H1 (cell line): ENCODE measurements at places on chromosomes 3 and 15.

- no peak for DNase-seq
Measured at GRCh38 chr3:45553469-45553974, 41.0 kb upstream of the LIMD1 start.

GRCh38 chr3:39189150-39189958 lies 3.0 kb downstream of the XIRP1 start:
- no peak for DNase-seq

GRCh38 chr15:101558221-101558941 lies 68.9 kb upstream of the PCSK6 start:
- peak; percentile 23 for DNase-seq

GRCh38 chr3:97059168-97059567 lies 244.8 kb downstream of the EPHA6 start:
- DNase-seq: no peak

- DNase-seq: no peak
Measured at GRCh38 chr3:123281929-123282328, 80.2 kb downstream of the SEC22A start.

GRCh38 chr15:67652586-67652985 lies 110.1 kb downstream of the MAP2K5 start:
- DNase-seq: no peak

DNA sequence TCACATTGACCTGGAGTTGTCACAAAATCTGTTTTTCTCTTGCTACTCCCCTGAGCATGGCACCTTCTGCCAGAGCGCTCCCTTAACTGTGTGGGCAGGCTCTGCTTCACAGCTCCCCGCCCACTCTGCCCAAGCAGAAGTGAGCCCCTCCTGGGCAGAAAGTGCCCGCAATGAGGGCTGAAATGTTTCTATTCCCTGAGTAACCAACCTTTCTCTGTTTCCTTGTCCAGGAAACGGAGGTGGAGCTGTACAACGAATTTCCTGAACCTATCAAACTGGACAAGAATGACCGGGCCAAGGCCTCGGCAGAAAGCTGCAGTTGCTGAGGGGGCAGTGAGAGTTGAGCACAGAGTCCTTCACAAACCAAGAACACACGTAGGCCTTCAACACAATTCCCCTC lies 66.3 kb upstream of the ACAD9 start:
- no peak for DNase-seq

- DNase-seq: no peak
Measured at GRCh38 chr15:100787567-100788417, 91.8 kb upstream of the ALDH1A3 start.

- no peak for DNase-seq
Measured at GRCh38 chr3:180871901-180872300, 40.6 kb upstream of the FXR1 start.

- DNase-seq: no peak
Measured at GRCh38 chr3:30162579-30162978, 443.8 kb upstream of the TGFBR2 start.

DNA sequence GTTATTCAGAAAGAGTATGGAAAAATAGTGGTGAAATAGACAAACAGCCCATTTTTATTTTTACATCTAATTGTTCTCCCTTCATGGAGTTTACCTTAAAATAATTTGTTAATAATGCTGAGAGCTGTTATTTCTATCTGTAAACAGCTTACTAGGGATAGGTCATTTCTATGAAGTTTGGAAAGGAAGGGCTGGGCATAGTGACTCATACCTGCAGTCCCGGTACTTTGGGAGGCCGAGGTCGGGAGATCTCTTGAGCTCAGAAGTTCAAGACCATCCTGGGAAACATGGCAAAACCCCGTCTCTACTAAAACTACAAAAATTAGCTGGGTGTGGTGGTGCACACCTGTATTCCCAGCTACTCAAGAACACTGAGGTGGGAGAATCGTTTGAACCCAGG lies 624.3 kb upstream of the LMCD1 start:
- no peak for DNase-seq

GRCh38 chr3:148101061-148101460 lies 596.6 kb upstream of the AGTR1 start:
- DNase-seq: no peak

GRCh38 chr3:52532838-52533622 lies 627 bp downstream of the NT5DC2 start:
- DNase-seq: no peak

GRCh38 chr15:36403351-36403750 lies 176.1 kb upstream of the CDIN1 start:
- DNase-seq: no peak

GRCh38 chr3:112818289-112818688 lies 28.4 kb downstream of the CD200R1L start:
- DNase-seq: no peak

GRCh38 chr3:30199096-30199759 lies 407.2 kb upstream of the TGFBR2 start:
- DNase-seq: peak; percentile 69

DNA sequence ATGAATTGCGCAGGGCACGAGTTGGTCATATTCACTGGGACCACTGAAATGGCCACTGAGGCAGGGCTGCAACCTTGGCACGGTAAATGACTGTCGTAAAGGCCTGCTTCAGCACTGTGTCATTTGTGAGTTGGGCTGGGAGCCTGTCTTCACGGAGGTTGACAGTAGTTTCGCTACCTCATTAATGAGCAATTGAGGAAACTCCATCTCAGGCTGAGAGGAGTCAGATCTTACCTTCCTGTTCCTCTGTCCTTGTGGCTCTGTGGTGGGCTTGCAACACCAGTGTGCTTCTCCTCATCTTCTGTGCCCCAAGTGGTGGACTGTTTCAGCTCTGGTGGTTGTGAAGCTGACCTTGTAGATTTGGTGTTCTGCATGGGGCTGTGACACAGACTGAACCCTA lies 80.1 kb upstream of the EIF1B start:
- no peak for DNase-seq

DNA sequence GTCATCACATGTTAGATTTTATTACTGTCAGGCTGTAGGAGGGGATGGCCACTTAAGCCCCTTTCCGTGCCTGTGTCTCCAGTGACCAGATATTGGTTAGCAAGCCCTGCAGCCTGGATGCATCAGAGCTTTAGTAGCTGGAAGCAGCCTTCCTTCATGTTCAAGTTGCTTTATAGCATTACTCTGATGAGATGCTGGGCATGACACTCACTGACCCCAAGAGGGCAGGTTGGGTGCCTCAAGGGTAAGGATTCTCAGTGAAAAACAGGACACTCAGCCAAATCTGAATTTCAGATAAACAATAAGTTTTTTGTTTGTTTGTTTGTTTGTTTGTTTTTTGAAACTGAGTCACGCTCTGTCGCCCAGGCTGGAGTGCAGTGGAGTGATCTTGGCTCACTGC lies 68.5 kb upstream of the PTX3 start:
- DNase-seq: no peak

- DNase-seq: no peak
Measured at GRCh38 chr3:46856576-46857471, 6.4 kb downstream of the MYL3 start.

DNA sequence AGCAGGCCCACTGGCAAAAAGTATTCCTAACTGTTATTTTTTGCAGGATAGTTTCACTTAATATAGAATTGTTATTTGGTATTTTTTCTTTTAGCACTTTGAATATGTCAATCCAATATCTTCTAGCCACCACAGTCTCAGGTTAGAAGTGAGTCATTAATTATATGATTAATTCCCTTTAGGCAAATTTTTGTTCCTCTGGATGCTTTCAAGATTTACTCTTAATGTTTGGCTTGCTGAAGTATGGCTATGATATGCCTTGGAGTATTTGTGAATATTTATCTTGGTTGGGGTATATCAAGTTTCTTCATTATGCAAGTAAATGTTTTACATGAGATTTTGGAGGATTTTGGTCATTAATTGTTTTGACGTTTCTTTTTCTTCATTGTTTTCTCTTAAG lies 152.1 kb upstream of the ALCAM start:
- no peak for DNase-seq

- no peak for DNase-seq
Measured at GRCh38 chr15:34334672-34335071, 2.9 kb downstream of the SLC12A6 start.

- DNase-seq: no peak
Measured at GRCh38 chr3:98779541-98780335, 16.6 kb downstream of the ST3GAL6 start.

DNA sequence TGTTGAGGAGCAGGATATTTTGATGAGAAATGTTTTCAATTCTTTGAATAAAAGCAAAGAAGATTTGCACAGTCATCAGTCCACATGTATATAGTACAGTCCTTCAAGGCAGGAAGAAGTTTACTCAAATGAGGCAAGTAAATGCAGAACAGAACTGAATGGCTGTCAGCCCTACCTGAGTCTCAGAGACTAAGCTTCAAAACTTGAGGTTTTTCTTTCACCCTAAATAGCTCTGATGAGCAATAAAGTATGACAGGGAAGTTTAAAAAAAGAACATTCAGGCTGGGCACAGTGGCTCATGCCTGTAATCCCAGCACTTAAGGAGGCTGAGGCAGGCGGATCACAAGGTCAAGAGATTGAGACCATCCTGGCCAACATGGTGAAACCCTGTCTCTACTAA lies 232.5 kb downstream of the SUCLG2 start:
- DNase-seq: no peak

- DNase-seq: no peak
Measured at GRCh38 chr3:15327941-15328340, 4.4 kb downstream of the SH3BP5 start.

DNA sequence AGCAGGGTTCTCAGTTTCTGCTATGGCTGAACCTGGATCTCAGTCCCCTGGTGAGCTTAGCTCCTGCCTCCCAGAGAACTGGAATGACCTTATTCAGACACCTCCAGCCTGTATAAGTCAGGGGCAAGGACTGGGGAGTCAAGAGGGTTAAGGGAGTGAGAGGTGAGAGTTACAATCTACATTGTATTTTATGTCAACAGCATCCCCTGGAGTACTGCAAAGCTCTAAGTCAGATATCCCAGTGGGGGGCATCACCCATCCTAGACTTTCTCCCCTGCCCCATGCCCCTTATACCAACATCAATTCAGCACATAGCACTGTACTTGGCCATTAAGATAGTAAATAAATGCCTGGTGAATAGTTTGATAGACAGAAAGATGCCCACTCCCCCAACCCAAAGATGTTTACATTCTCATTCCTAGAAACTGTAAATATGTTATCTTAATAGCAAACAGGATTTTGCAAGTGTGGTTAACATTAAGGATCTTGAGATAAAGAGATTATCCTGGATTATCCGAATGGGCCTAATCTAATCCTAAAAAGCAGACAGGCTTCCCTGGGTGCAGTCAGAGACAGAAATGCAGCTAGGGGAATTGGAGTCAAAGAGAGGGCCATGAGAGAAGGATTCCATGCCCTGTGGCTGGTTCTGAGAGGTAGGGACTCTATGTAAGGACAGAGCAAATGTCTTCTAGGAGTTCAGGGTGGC lies 132.3 kb upstream of the RASGRP1 start:
- DNase-seq: no peak

GRCh38 chr3:52313774-52314188 lies 2.3 kb upstream of the DNAH1 start:
- DNase-seq: no peak

- DNase-seq: no peak
Measured at GRCh38 chr3:172021164-172021563, 18.2 kb upstream of the FNDC3B start.

DNA sequence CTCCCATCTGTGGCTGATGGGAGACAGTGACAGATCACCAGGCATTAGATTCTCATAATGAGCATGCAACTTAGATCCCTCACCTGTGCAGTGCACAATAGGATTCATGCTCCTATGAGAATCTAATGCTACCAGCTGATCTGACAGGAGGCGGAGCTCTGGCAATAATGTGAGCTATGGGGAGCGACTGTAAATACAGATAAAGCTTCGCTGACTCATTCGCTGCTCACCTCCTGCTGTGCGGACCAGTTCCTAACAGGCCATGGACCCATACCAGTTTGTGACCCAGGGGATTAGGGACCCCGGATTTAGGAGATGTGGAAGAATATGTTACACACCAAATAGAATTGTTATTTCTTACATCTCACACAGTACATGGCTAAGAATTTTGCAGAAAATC lies 6.7 kb downstream of the ARGFX start:
- DNase-seq: peak; percentile 53

- DNase-seq: no peak
Measured at GRCh38 chr15:90104551-90104950, 2.3 kb upstream of the IDH2 start.

DNA sequence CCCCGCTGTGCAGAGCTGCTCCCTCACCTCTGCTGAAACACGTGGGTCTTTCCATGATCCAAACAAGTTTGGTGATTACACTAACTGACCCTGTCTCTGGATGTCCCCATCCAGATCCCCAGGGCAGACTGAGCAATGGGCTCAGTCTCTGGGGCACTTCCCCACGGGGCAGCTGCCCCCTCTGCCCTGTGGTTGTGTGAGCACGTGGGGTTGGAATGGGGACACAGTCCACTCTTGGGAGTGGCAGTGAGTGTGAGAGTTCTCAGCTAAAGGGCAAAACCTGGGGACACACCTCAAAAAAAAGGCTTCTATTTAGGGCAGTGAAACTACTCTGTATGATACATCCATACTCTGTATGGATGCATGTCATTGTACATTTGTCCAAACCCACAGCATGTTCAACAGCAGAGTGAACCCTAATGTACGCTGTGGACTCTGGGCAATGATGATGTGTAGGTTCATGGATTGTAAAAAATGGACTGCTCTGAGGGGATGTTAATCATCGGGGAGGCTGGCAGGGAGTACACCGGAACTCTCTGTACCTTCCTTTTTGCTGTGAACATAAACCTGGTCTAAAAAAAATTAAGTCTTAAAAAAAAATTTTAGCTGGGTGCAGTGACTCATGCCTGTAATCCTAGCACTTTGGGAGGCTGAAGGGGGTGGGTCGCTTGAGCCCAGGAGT lies 49.9 kb upstream of the BLM start:
- DNase-seq: no peak

DNA sequence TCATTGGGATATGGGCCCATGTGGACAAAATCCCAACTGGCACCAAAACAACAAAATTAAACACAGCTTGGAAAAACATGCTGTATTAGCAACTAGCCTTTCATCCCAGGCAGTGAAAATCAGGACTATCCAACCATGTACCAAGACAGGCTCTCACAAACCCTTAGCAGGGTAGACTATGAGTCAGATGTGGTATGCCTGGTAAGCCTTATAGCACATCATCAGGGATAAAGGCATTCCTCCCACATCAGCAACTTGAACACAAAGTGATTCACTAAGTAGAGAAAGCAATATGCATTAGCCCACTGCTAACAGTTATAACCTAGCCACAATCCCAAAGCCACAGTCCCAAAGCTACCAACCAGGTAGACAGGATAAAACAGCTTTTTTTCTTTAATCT lies 8.0 kb downstream of the CEP152 start:
- no peak for DNase-seq

DNA sequence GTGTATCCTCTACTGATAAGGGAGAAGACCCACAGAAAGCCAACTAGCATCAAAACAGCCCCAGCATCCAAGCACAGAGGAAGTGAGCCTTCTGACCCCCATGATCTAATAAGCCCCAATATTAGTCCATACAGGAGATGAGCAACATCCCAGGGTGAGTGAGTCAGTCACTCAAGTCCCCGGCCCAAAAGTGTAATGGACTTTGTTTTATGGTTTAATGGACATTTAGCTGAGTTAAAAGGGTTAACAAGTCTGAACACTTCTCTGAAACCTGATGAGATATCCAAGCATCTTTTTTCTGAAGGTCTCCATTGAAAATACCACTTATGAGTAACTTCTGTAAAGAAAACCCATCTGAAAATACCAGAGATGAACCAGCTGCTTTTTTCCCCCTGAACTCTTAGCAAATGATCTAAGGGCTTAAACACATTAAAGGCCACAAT lies 115.6 kb downstream of the GREM1 start:
- no peak for DNase-seq

- no peak for DNase-seq
Measured at GRCh38 chr15:92073044-92073785, 219.7 kb downstream of the SLCO3A1 start.

GRCh38 chr15:101059381-101060341 lies 140.5 kb downstream of the LRRK1 start:
- no peak for DNase-seq
